Liver (tissue), 10 donors: ENCODE measurements at places on chromosomes 11 and 22. TPM values are rescaled to one million over a fixed set of nuclear protein-coding genes. Genes with fewer than 3 reads are reported as not detected.

GRCh38 chr11:2826679-2827056 is 58.9 kb downstream of the CDKN1C start:
- no peak for DNase-seq

DNA sequence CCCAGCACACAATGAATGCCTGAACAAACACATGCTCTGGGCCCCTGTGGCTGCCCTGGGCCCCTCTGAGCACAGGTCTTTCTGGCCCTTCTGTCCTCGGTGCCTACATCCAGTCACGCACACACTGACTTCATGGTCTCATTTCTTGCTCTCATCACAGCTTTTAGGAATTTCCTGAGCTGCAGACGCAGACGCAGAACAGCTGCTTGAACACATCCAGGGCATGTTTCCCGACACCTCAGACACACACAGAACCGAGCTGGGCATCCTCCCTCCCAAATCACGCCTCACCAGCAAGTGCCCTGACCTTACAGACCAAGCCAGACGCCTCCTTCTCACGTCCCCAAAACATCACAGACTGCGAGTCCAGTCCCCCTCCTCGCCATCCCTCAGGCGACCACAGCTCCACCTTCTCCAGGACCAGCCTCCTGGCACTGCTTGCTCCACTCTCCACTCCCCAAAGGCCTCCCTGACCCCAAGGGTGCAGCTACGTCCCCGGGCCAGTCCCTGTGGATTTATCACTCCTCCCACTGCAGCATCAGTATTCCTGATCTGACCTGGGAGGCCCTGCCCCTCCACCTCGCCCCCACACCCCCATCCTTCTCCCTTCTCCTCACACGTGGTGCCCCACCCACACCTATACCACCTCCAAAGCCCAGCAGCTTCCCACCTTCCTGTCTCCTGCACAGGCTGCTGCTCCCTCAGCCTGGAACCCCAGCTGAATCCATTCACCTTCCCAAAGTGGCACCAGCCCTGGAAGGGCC is 12.9 kb downstream of the SIRT3 start:
- DNase-seq, result no peak

DNA sequence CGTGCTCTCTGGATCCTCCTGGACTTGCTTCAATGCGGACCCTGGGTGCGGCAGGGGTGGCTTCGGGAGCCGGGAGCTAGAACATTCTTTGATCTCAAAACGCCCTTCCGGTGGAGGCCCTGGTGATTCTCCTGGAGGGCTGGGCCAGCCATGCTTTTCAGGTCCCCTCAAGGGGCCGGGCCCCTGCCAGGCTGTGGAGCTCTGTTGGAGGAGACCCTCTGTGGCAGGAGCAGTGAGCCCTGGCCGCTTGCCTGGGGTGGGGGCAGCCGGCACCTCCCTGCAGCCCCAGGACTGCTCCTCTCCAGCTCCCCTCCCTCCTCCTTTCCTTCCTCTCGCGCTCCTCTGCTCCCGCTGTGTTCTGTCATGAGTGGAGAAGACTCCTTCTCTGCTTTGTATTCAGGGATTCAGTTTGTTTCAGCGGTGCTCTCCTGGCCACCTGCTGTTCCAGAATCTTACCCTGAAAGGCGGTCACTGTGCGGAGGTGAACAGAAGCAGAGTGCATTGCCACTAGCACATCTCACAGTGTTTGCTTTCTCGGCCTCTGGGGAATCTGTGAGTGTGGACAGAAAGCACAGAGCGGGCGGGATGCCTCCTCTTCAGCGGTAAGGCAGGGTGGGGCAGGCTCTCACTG is 289.1 kb downstream of the TBC1D22A start:
- no peak for DNase-seq

SAA4 gene
- total RNA-seq, result 792 TPM

GRCh38 chr22:43449205-43449830 is 37.5 kb downstream of the MPPED1 start:
- no peak for DNase-seq

GRCh38 chr11:119754656-119755355 is 25.8 kb upstream of the NECTIN1 start:
- DNase-seq, result no peak

OR4C5 gene
- total RNA-seq, result not detected

DNA sequence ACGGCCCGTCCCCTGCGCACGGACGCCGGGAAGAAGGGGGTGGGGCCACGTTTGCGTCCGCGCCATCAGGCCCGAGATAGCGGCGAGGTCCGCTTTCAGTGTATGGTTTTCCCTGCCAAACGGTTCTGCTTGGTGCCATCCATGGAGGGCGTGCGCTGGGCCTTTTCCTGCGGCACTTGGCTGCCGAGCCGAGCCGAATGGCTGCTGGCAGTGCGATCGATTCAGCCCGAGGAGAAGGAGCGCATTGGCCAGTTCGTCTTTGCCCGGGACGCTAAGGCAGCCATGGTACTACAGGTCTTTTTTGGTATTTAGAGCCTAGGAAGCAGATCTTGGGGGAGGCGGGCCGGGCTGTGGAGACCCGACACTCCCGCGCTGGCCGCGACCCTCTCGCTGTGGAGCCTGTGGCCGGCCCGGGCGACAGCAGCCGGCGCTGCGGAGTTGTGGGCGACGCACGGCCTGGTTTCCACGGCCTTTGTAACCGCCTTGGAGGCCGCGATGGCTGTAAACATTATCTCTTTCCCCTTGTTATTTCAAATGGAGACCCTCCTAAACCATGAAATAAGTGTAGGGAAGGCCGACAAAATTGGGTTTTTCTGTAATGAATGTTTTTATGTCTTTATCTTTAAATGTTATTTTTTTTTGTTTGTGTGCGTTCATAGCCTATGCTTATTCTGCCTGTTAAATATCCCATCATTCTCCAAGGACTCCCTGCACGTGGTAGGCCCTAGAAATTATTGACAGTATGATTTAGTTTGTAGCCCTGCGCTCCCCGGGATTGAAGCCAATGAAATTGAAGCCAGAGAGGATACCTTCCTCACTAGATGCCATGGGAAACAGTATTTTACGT is at the start of gene AASDHPPT:
TSS of gene AASDHPPT (plus strand) at position 54 of the 847 bp plus-strand sequence. CDS start at position 103, 49 bp downstream.
- DNase-seq, result peak; percentile 35

FDX1 gene
- total RNA-seq, result 17.8 TPM

MS4A7 gene
- 32.0 TPM for total RNA-seq

EHF gene
- 1.1 TPM for total RNA-seq

DNA sequence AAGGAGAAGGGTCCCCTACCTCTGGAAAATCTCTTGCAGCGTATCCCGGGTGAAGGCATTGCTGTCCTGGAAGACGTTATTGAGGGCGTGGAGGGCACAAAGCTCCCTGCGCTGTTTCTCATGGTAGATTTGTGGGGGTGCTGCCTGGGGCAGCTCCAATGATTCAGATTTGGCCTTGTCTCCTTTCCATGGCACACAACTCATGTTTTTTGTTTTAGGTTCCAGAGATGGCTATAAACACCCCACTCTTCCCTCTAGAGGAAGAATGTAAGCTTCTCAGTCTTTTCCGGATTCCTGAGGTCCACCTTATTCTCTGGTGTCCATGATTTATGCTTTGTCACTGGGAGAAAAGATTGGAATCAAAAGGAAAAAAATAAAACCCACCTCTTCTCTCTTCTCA is 959 bp downstream of the JOSD1 start:
- no peak for DNase-seq

DNA sequence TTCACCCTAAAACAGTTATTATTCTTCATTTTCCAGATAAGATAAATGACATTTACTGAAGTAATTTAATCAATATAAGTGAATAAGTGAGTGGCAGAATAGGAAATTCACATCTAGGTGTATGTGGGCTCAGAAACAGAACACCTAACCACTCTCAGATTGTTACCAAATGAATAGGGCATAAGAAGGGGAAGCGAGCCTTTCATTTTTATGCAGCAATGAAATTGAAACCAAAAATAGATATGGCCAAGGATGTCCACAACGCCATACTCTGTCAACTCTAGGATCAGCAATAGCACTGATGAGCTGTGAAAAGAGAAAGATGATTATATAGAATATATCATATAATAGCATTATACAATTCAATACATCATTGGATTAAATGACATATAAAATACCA is 398.1 kb upstream of the API5 start:
- no peak for DNase-seq

KCNJ4 gene
- total RNA-seq, result not detected

GVQW3 gene
- total RNA-seq, result 1.3 TPM

DNA sequence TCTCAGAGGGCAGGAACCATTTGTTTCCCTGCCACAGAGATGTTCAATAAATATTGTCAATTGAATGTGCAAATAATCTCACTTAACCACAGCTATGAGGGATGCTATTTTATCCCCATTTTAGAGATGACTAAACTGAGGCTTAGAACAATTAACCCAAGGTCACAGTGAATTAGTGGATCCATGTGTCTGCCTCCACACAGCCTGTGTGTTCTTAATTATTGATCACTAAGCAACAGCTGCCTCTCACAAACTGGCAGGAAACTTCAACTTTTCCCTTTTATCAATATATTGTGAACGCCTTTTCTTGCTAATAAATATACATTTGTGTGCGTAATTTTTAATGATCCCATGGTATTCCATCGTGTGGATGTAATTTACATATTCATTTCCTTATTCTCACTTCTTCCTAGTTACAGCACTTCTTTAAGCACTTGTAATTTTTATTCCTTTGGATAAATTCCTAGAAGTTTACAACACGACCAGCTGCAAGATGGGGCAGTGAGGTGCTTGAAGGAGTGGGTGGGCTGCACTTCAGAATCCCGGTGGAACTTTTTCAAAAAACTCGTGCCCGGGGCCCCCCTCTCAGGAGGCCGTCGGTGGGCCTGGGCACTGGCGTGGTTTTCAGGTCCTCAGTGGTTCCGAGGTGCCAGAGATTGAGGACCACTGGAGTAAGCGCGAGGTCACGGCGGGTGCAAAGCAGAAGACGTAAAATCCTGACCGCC is 915 bp upstream of the SREBF2 start:
- DNase-seq, result no peak

ROBO4 gene
- 6.4 TPM for total RNA-seq

AASDHPPT gene
- total RNA-seq, result 24.0 TPM

NELL1 gene
- total RNA-seq, result not detected

DNA sequence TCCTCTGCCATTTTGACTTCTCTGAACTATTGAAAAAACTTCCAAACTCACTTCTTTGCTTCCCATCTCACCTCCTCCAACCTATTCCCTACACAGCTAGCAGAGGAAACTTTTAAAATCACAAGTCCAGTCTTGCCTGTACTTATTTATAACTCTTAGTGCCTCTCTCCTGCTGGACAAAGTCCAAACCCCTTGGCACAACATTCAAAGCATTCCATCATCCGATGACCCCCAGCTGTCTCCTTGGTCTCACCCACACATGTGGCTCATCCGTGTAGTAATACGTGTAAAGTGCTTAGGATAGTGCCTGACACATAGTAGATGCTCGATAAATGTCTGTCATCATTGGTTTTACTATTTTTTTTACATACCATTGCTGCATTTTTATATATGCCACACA is 101.4 kb downstream of the PARVA start:
- DNase-seq, result no peak

SHANK3 gene
- total RNA-seq, result 5.1 TPM

DNA sequence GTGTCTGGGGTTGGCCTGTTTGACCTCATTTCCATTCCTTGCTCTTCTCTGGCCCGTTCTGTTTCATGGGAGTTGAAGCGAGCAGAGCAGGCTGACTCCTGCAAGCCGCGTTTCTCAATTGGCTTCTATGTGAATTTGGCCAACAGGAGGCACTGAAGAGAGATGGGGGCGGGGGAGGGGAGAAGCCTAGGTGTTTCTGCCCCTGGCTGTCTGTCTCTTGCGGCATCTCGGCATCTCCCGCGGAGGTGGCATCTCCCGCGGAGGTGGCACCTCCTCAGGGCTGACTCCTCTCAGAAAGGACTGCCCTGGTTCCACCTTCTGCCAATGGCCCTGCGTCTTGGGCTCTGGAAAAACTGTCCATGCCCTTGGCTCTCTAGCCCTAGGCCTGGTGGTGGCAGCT is 125.6 kb upstream of the CSNK2A3 start:
- no peak for DNase-seq

TXNRD2 gene
- 22.2 TPM for total RNA-seq

GRCh38 chr11:1130276-1131032 is 27.3 kb upstream of the MUC5AC start:
- no peak for DNase-seq

UBQLN3 gene
- 0.33 TPM for total RNA-seq

DNA sequence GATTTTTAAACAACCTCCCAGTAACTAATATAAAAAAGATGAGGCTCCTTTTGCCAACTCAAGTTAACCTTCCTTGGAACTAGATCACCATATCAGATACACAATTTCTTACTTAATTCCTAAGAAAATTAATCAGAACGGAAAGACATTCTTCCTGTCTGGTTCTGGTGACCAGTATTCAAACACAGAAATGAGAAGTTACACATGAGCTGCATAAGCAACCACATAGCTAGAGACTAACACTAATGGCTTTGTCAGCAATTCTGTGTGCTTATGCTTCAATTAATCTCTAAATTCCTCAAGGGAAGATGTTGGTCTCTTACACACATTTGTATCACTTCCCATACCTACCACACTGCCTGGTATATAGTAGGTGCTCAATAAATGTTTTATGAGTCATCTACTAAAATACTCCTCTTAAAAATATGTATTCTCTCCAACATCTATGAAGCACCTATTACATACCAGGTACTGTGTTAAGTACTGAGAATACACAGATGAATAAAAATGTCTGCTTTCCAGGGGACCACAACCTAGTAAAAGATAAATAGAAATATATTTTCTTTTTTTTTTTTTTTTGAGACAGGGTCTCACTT is 54.5 kb downstream of the GAB2 start:
- DNase-seq, result no peak

GRCh38 chr11:83278351-83278750 is 7.8 kb downstream of the CCDC90B start:
- DNase-seq, result no peak
